ENCODE measurements at places on chromosomes 4 and X.

DNA sequence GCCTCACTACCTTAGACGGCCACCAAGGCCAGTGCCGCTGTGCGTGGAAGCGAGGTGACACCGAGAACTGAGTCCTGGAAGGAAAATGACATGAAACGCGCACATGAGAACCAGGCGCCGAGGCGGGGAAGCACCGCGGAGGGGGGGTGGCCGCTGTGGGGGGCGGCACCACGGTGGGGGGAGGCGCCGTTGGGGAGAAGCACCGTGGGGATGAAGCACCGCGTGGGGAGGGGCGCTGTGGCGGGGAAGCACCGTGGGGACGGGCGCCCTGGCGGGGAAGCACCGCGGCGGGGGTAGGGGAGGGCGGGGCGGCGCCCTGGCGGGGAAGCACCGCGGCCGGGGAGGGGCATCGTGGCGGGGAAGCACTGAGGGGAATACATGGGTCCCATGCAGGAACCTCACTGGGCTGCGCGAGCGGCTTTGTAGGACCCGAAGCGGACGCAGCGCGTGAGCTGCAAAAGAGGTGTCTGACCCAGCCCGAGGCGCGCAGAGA lies 28.0 kb downstream of the PPP2R3B start:
- no peak for DNase-seq

DNA sequence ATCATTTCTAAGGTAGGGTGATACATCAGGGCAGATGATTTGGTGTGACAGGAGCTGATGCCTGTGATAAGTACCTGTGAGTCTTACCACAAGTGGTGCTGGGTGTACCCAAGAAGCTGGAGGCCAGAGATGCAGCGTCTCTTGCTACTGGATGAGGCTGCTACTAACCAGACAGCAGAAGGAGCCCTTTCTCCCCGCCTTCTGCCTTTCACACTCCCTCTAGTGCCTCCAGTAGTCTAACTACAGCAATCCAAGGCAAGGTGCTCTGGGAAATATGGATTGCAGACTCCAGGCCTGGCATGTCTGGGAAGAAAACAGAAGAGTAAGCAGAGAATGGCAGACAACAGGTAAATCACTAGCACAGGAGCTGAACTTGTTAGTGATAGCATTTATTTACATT lies 470.8 kb downstream of the NKX6-1 start:
- DNase-seq: no peak

GRCh38 chrX:124619710-124620109 lies 273.3 kb downstream of the SH2D1A start:
- DNase-seq: no peak

DNA sequence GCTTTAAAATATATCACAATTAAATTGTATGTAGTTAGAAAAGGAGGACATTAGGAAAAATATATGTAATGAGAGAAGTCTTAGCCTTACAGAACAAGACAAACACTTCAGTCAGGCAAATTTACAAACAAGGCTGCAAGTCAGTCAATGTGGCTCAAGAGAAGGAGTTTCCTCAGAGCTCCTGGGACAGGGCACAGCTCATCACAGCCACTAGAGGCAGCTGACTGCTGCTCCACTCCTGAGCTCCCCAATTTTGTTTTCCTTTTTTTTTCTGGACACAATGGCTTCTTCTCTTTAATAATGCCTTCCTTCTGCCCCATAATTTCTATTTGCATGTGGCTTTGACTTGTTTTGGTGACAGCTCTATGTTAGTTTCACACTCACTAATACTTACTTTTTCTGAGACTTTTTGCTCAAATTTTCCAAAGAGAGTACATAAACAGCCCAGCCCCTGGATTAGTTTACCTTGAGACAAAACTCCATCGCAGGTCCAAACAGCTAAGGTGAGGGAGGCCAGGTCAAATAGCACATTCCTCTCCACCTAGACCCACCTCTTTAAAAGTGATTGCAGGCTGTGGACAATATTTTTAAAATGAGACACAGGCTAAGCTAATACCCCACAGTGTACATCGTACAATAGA lies 850.4 kb upstream of the FRG1 start:
- no peak for DNase-seq

DNA sequence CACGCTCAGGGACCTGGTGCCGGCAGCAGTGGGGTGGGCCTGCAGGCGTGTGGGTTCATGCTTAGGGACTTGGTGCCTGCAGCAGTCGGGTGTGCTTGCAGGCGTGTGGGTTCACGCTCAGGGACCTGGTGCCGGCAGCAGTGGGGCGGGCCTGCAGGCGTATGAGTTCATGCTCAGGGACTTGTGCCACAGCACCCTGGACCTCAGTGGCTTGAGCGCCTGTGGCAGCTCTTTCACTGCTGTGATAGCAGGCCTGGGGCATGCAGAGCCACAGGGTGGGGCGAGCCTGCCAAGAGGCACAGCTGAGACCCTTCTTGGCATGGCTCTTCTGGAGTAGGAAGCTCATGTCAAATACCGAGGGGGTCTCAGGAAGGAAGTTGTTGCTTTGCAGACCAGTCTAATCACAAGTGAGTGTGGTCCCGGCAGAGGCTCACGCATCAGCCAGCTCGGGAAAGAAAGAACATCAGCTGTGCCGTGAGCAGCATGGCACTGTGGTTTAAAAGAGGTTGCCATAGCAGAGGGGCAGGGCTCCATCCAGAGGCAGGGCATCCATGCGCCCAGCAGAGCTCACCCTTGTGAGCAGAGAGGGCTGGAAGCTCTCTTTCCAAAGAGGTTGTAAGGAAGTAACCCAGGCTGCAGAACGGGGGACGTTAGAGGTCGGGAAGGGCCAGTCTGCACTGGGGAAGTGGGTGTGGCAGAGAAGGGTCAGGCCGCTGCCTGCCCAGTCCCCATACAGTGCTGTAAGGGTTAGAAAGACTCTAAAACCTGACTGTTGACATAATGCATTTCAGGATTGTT lies 21.1 kb downstream of the PIGG start:
- no peak for DNase-seq

DNA sequence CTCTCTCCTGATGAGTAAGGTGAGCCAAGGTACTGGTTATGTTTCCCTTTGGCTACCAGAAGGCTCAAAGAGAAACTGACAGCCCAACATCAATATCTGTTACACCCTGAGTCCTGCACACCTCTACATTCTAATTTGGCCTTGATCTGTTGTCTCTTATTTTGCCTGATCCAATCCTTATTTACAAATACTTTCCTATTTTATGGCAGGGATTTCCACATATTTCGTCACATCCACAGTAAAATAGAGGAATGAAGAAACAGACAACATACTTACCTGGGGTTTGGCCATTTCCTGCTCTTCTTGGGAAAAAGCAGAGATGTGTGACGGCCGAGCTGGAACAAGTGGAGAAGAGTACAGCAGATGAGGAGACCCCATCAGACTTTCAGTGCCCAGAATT lies 1.5 kb downstream of the ZNF182 start:
- DNase-seq: no peak

- no peak for DNase-seq
These were observed 94.3 kb downstream of the MRPL1 start for GRCh38 chr4:77956917-77957316.

- DNase-seq: no peak
These were observed 2.6 kb upstream of the ODAM start for GRCh38 chr4:70192895-70193294.

GRCh38 chr4:19999775-20000414 lies 251.8 kb upstream of the SLIT2 start:
- no peak for DNase-seq

DNA sequence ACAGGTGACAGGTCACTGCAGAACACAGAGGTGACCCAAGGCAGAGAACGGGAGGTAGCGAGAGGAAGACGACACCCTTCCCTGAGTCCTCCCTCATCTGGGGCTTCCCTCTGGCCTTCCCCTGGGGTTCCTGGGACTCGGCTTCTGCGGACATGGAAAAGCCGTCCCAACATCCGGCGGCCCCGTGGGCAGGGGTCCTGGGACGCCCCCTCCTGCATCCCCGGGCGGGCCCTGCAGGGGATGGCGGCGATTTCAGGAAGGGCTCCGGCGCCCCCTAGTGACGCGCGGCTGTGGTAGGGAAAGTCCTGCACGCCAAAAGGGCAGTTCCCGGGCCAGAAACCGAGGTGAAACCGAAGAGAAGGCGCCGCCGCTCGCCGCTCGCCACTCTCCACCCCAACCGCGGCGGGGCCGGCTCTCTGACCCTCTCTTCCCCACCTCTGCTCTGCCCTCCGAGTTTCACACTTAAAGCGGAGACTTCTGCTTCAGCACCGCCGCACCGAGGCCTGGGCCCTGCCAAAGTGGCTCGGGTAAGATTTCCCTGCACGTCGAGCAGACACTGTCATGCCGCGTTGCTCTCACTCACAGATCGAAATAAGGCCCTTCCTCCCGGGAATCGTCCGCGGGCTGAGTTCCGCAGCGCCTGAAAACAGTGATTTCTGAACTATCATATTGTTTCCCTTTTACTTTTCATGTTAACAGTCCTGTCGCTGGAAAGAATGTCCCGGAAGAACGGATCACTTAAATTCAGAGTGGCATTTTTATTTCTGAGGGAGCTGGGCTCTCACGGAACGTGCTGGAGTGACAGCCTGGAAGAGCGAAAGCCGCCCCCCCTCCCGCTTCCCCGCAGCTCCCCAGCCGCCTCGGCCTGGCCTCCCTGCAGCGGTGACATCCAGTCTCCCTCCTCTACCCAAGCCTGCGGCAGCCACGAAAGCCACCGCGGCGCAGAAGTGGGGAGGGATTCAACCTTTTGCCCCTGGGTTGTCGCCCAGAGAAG lies 110.6 kb downstream of the DCTD start:
- DNase-seq: peak; percentile 3

- DNase-seq: no peak
These were observed 1.2 kb upstream of the PLAC8 start for GRCh38 chr4:83115656-83116285.

DNA sequence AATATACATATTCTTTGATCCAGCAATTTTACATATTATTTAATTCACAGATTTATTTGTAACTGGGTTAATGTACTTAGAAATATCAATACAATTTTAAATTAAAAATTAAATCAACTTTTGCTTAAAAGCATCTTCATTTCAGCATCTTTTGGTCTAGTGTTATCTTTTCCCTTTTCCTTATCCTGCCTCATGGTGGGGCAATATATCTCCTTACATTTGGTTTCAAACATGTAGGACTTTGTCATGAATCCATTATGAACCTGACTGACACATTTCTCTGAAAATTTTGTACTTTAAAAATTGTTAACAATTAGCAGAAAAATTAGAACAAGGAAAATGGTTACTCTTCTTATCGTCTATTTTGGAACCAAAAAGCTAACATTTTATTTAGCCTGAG lies 42.8 kb upstream of the ANK2 start:
- no peak for DNase-seq

GRCh38 chrX:22534643-22535042 lies 261.9 kb downstream of the CBLL2 start:
- peak; percentile 38 for DNase-seq

DNA sequence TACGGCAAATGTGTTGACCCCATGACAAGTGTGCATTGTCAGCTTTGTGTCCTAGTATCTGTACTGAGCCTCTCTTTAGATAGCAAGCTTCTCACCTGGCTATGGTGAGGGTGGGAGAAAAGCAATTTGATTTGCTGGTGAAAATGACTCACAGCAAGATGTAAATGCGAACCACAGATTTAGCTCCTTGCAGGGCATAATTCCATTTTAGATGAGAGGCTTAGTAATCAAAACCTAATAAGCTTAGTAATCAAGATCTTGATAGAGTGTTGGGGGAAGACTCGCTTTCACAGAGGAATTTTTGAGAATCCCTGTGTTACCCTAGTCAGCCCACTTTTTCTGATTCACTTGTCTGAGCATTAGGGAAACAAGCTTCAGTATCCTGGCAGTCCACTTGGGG lies 7.7 kb upstream of the OCIAD2 start:
- DNase-seq: no peak

GRCh38 chrX:9372866-9373265 lies 92.0 kb upstream of the TBL1X start:
- no peak for DNase-seq

DNA sequence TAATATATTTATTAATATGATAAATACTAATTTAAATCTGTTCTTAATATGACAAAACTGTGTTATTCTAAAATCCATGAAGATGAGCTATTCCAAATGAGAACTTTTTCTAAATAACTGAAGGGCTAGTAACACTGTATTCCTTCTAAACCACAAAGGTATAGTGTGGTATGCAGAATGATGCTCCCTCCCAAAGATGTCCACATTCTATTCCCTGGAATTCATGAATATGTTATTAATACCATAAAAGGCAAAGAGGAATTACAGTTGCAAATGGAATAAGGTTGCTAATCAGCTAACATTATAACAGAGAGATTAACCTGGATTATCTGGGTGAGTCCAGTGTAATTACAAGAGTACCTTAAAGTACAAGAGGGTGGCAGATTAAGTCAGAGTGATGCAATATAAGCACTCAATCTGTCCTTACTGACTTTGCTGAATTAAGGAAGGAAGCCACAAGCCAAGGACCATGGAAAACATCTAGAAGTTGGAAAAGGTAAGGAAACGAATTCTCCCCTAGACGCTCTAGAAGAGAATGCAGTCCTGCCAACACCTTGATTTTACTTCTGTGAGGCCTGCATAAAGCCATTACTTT lies 20.7 kb upstream of the MAB21L2 start:
- no peak for DNase-seq

DNA sequence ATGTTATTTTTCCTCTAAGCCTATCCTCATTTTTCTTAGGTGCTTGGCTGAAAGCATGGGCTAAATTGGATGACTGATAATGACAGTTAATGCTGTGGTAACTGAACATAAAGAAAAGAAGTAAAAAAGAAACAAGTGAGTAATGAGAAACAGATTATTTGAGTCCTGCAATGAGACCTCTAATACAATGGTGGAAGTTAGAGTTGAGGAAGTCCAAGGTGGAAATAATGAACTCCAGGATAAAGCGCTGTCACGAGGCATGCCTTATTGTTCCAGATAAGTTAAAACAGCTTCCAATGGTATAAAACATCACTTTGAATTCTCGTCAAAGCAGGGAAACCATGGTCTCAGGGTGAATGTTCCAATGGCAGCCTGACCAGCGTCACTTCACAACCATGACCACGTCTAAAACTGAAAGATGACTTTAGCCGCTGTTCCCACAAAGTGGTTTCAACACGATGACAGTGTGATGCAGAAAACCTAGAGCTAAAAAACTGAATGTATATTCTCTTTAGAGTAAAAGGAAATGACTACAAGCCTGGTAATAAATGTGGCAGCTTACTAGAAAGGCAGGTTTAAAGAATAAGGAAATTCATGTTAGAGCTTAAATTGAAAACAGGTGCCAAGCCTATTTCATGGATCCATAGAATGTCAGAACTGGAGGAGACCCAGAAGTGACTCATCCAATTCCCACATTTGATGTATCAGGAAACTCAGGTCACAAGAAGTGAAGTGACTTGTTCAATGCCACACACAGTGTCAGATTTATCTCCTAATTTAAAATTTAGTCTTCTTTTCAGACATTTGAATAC lies 202.6 kb upstream of the GYPA start:
- no peak for DNase-seq

DNA sequence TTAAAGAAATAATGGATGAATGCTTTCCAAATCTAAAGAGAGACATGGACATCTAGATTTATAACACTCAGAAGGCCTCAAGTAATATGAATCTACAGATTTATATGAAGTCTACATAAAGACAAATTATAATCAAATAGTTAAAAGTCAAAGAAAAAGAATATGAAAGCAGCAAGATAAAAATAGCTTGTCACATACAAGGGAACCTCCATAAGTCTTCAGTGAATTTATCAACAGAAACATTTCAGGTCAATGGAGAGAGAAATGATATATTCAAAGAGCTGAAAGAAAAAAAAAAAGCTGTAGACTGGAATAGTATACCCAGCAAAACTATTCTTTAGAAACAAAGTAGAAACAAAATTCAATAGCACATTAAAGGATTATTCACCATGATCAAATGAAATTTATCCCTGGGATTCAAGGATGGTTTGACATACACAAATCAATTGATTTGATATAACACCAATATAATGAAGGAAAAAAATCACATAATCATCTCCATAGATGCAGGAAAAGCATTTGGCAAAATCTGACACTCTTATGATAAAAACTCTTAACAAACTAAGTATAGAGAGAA lies 346.6 kb upstream of the PABPC4L start:
- DNase-seq: no peak
